ENCODE measurements at places on chromosomes 7 and 10.

DNA sequence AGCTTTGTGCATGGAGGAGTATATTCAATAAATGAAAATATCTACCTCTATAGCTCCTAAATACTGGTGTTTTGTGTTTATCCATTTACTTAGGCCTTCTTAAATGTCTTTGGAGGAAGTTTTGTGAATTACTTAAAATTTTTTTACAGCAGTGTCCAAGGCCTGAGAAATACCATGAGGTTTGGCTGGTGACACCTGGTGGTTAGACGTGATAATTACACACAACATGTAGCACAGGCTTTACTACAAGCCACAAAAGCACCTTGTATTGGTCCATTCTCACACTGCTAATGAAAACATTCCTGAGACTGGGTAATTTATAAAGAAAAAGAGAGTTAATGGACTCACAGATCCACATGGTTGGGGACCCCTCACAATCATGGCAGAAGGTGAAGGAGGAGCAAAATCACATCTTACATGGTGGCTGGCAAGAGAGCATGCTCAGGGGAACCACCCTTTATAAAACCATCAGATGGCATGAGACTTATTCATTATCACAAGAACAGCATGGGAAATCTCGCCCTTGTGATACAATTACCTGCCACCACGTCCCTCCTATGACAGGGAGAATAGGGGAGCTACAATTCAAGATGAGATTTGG, 20.6 kb downstream of the HYAL4 start:
- peaks cover 11% of the 10 kb centered on the region for H3K27me3 ChIP-seq
- H3K27ac ChIP-seq, result no peak overlapping the region
- no peaks in the 10 kb centered on the region for H3K4me1 ChIP-seq
- DNase-seq, result peak; percentile 43

DNA sequence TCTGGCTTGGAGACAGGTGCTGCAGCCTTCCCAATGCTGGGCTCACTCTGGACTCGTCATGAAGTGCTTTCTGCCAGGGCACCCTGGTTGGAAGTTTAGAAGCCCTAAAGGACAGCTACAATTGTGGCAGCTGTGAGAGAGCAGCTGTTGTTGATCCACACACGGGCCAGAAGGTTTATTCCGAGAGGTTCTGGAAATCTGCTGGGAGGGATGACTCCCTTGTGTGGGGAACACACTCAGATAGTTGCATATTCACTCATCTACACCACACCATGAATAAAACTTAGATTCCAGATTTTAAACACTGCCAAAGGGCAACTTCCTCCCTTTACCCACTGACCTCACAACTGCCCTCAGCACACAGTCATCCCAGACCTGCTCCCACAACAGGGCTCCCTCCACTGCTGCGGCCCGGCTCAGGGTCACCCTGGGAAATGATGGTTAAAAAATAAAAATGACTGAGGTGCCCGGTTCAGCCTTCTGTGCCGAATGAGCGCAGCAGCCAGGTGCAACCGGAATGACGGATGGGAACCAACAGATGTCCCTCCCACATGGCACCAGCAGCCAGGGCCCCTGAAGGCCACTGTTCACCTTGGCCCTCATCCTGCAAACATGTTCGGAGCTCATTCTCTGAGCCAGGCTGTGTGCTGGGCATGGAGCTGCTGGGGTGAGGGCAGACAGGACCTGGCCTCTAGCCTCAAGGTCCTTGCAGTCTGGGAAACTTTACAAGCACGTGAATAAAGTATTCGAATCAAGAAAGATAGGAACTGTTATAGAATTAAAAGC, 40.2 kb downstream of the ASB13 start:
- peaks cover 3% of the 10 kb centered on the region for H3K36me3 ChIP-seq
- no peak overlapping the region for H3K27ac ChIP-seq
- peaks cover 4% of the 10 kb centered on the region for H3K4me1 ChIP-seq
- no peak for DNase-seq
- H3K4me3 ChIP-seq, result no peak overlapping the region
- peaks cover 19% of the 10 kb centered on the region for H3K27me3 ChIP-seq

DNA sequence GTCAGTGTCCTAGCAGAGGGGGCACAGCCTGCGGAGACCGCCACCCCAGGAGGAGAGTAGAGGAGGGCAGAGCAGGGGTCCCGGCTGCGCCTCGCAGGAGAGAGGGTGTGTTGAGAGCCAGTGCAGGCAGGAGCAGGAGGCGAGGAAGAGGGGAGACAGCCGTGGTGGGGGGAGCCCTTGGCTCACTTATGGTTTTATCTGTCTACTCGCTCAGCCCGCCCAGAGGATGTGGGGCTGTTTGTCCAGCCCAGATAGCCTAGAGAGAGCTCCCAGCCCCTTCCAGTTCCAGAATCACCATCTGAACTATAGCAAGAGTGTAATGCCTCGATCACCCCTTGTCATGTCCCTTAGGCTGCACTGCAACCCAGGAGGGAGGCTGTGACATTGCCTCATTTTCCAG, 26.6 kb downstream of the SLC29A3 start:
- H3K4me3 ChIP-seq, result no peak overlapping the region
- H3K36me3 ChIP-seq, result no peaks in the 10 kb centered on the region
- DNase-seq, result no peak
- H3K4me1 ChIP-seq, result peaks cover 1% of the 10 kb centered on the region
- H3K27me3 ChIP-seq, result no peaks in the 10 kb centered on the region

DNA sequence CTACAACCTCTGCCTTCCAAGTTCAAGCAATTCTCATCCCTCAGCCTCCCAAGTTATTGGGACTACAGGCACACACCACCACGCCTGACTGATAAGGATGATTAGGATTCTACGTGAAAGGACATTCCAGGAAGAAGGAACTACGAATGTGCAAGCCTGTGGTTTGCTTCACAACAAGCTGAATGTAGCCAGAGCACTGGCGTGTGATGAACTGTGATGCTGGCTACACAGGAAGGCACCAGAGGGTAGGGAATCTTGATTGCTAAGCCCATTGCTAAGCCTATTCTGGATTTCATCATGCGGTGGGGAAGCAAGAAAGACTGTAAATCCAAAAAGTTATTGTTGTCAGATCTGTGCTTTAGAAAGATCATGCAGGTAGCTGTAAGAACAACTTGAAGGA, 72.3 kb upstream of the SRRM3 start:
- H3K4me3 ChIP-seq, result no peak overlapping the region
- DNase-seq, result no peak

DNA sequence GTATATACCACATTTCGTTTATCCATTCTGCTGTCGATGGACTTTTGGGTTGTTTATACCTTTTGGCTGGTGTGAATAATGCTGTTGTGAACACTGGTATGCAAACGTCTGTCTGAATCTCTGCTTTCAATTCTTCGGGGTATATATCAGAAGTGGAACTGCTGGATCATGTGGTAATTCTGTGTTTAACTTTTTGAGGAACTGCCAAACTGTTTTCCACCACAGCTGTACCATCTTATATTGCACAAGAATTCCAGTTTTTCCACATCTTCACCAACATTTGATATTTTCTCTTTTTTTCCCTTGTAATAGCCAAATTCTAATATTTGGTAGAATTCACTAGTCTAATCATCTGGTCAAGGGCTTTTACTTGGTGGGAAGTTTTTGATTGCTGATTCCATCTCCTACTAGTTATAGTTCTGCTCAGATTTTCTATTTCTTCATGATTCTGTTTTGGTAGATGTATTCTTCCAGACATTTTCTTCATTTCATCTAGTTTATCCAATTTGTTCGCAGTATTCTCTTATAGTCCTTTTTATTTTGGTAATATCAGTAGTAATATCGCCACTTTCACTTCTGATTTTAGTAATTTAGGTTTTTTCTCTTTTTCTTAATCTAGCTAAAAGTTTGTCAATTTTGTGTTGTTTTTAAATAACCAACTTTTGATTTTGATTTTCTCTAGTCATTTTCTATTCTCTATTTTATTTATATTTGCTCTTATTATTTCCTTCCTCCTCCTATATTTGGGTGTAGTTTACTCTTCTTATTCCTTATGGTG, 271.2 kb downstream of the ZEB1 start:
- peaks cover 35% of the 10 kb centered on the region for H3K27me3 ChIP-seq
- H3K36me3 ChIP-seq, result no peaks in the 10 kb centered on the region
- H3K27ac ChIP-seq, result no peak overlapping the region
- H3K4me3 ChIP-seq, result no peak overlapping the region
- H3K4me1 ChIP-seq, result no peaks in the 10 kb centered on the region

DNA sequence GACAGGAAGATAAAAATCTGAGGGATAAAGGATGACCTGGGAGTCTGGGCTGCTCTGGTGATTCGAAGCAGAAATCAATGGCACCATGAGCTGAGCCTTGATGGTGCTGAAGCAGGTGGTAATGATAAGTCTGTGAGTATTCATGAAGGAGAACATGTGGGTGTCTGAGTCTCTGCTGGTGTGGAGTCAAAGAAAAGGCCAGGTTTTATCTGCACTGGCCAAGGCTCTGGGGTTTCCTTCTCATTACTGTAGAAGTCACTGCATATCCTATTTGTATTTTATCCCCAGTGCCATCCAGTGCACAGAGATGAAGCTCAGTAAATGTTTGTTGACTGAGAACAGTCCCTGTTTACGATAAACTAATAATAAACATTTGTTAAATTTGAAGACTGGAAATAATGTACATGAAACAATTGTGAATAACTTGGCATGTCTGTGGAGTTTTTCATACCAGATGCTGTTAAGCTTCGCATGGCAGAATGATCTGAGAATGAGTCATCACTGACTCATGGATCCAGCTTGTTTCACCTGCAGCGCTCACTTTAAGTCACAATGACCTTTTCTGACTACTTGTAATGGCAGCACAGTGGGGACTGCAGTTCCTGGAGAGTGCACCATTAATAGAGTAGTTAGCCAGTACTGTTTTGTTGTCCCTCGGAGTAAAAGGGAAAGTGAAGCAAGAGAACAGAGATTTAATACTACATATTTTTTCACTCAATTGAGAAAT, 538.5 kb downstream of the HTR7 start:
- H3K27me3 ChIP-seq, result no peaks in the 10 kb centered on the region
- no peak overlapping the region for H3K4me3 ChIP-seq
- DNase-seq, result no peak

- H3K4me3 ChIP-seq, result no peak overlapping the region
- H3K27me3 ChIP-seq, result no peaks in the 10 kb centered on the region
- H3K36me3 ChIP-seq, result peaks cover 4% of the 10 kb centered on the region
- peaks cover 6% of the 10 kb centered on the region for H3K4me1 ChIP-seq
- no peak overlapping the region for H3K27ac ChIP-seq
- DNase-seq, result no peak
These were observed 52.1 kb downstream of the PRF1 start for GRCh38 chr10:70550459-70550858.

DNA sequence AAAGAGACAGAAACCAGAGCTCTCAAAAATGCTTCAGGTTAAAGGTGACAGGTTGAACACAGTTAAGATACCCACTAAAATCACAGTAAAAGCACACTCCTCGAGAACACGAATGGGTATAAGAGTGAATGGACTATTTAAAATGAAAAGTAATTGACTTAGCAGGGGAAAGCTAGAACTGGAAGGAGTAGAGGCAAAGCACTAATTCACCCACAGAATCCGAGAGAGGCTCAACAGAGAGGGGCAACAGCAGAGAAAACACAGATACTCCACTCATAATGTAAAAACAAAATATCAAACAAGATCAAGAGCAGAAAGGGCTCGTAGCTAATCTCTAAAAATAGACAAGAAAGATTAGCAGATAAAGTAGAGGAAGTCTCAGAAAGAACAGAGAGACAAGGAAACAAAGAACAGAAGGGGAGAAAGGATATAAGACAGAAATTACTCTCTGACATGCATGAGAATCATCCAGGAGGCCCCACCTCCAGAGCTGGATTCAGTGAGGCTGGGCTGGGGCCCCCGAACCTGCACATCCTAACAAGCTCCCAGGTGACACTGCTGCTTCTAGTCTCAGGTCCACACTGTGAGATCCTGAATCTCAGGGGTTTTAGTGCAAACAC, 117.6 kb downstream of the GALNT11 start:
- H3K27ac ChIP-seq, result peak overlapping the region; percentile 81
- no peaks in the 10 kb centered on the region for H3K27me3 ChIP-seq
- DNase-seq, result no peak
- H3K4me3 ChIP-seq, result peak overlapping the region; percentile 20

- no peaks in the 10 kb centered on the region for H3K36me3 ChIP-seq
- no peaks in the 10 kb centered on the region for H3K27me3 ChIP-seq
These were observed 300.5 kb upstream of the MYO3A start for GRCh38 chr10:25633542-25633941.

- no peak overlapping the region for H3K27ac ChIP-seq
- DNase-seq, result no peak
- H3K36me3 ChIP-seq, result no peaks in the 10 kb centered on the region
- no peak overlapping the region for H3K4me3 ChIP-seq
- no peaks in the 10 kb centered on the region for H3K4me1 ChIP-seq
These were observed 36.2 kb upstream of the RNF148 start for GRCh38 chr7:122738947-122739346.

DNA sequence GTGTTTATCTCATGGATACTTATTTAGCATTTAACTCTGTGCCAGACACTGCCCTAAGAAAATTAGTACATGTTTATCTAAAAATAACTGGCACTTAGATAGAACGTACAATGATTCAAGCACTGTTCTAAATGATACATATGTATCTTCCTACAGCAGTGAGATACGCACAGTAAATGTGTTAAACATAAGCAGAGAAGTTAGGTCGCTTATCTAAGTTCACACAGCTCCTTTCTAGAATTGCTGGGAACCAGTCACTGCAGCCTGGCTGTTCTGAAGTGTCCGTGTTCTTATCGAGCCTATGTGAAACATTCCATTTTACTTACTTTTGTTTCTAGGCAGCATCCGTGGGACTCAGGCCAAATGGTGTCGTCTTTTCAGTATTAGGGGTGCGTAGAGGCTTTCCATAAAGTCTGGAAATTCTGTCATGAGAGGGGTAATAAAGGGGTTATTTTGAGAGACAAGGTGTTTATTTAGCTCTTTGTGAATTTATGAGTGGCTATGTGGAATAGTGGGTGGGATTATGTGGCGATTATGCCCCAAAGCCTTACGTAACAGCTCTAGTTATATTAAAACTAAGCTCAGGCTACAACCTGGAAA, 186.9 kb downstream of the SND1 start:
- H3K4me1 ChIP-seq, result peaks cover 6% of the 10 kb centered on the region
- no peaks in the 10 kb centered on the region for H3K27me3 ChIP-seq
- no peak overlapping the region for H3K27ac ChIP-seq
- no peak overlapping the region for H3K4me3 ChIP-seq

GRCh38 chr7:48782511-48782910, 141.8 kb upstream of the CDC14C start:
- no peak overlapping the region for H3K27ac ChIP-seq
- H3K27me3 ChIP-seq, result no peaks in the 10 kb centered on the region
- H3K36me3 ChIP-seq, result no peaks in the 10 kb centered on the region
- H3K4me3 ChIP-seq, result no peak overlapping the region
- H3K4me1 ChIP-seq, result no peaks in the 10 kb centered on the region

All from effector memory CD8-positive, alpha-beta T cell (primary cell).